ENCODE measurements at places on chromosomes 16 and 17.
A peak's percentile ranks its signal among the peaks of the same experiment; 100 is the strongest.

DNA sequence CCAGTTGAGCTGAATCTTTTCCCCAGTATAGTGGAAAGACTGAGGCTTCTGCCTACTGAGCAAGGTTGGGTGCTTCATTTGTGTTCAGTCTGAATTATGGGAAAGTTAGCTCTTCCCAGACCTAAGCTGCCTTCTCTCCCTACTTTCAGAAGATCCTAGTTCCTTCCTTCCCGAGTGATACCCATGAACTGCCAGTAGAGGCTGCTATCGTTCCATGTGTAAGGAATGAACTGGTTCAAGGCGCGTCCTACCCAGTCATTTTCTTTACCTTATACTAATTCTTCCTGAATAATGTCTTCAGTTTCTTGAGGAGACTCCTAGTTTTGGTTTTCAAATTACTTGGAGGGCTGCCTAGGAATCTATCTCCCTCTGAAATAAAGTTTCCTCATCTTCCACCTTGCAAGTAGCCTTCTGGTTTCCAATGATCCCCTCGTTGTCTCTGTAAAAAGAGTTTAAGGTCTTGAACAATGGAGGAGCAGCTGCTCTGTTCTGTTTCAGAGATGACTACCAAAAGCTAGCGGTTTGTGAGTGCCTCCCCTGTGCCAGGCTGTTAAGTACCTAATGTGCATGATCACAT is 934 bp upstream of the AOC2 start:
- DNase-seq = no peak

DNA sequence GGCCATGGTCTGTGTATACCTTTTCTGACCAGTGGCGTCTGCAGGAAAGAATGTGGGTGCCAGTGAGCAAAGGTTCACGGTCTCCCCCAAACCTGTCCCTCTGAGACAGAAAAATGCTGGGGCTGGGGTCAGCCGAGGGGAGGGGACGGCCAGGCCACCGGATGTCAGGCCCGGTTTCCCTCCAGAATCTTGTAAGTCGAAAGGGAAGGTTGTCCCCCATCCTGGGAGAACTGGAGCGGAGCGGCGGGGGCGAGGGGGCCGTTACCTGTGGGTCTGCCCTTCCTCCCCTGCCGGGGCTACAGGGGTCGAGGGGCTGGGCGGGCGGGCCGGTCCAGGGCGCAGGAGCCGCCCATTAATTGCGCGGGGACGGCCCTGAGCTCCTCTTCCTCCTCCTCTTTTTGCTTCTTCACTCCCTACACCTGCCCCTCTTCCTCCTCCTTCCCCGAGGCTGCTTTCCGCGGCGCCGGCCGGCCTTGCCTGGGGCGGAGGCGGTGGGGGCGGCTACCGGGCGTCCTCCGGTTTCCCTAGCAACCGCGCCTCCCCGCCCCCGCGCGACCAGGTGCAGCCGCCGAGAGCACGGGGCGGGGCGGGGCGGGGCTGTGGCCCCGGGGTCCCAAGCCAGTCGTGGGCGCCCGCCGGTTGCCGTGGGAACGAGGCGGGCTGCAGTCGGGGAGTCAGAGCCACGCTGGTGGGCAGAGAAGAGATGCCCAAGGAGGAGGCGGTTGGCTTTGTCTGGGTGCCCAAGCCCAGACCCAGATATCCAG is at the start of gene MARCHF10:
MARCHF10 (minus strand) TSS at position 503 of the 764 bp plus-strand sequence. CDS start 6,579 bp downstream, outside the sequence.
- DNase-seq = peak; percentile 60

DNA sequence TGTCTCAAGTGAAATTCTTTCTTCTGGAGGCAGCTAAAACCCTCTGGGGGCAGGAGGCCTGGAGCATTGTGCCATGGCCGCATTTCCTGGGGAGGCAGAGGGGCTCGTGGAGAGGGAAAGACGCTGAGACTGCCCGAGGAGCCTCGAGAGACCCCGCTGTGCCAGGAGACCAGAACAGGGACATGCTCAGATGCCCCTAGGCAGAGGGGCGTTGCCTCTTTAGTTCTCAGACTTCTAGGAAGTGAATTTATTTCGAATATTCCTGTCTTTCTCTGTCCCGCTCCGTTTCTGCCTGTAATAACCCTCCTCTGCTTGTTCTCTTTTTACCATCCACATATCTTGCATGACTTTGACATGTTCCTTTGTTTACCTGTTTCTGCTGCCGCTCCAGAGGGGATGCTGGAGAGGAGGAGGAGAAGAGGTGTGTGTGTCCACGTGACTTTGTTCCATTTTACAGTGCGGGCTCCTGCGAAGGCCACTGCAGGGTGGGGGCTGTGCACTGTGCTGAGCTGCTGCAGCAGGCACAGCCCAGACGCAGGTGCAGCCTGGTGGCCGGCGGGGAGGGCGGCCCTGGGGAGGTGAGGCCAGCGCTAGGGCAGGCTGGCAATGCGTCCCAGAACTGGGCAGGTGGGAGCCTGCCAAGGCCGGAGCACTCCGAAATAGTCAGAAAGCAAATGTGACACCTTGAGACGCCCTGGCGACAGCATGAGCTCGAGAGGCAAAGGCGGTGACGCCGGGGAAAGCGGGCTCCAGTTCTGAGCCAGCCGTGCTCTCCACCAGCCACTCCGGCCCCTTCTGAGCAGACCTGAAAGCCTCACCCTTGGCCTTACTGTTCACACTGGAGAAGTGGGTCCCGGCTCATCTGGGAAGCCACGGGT is 29.9 kb downstream of the CIBAR2 start:
- no peak for DNase-seq

- DNase-seq = no peak
Observed at GRCh38 chr17:443109-443508, 90.5 kb upstream of the RPH3AL start.

Measured in pancreas (tissue), 10 donors.